ENCODE measurements at places on chromosomes 11 and 22.

- DNase-seq = no peak
Observed at GRCh38 chr22:27198518-27199035, 541.2 kb downstream of the MIAT start.

DNA sequence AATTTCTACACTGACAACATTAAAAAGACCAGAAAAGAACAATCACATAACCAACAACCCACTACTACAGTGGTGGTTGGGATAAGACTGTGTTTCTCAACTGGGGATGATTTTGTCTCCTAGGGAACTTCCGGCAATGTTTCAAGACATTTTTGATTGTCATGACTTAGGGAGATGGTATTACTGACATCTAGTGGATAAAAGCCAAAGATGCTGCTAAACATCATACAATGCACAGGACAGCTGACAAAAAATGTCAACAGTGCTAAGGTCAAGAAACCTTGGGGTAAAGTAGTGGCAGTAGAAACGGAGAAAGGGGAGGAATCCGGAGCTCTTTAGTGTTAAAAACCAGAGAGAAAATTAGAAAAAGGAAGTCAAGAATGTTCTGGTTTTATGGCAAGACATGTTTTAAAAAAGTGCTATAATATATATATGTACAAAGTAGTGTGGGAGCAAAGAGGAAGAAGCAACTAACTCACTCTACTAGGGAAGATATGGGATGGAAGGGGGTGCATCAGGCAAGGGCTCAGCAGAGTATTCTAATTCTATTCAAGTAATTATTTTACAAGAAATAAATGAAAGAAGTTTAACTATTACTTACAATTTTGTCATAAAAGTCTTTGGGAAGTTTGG is 37.2 kb downstream of the CKAP5 start:
- no peak for DNase-seq

DNA sequence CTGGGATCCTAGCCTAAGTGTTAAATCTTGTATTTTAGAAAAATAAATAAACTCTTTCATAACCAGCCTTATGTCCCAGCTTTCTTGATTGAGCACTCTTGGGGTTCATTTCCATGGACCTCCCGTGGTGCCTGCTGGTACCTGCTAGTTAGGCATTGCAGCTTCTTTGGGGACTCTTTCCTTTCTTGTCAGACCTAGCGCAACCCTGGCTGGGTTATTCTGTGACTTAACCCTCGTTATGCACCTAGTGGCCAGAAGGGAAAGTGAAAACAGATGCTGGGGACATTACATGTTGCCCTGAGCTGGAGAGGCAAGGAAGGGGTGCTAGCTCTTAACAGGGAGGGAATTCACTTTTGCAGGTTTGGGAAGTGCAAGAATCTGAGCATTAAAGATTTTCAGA is 46.8 kb downstream of the APIP start:
- no peak for DNase-seq

GRCh38 chr11:99893811-99894210 is 793.3 kb upstream of the ARHGAP42 start:
- no peak for DNase-seq

- no peak for DNase-seq
Observed at GRCh38 chr11:35106595-35106994, 32.4 kb upstream of the CD44 start.

DNA sequence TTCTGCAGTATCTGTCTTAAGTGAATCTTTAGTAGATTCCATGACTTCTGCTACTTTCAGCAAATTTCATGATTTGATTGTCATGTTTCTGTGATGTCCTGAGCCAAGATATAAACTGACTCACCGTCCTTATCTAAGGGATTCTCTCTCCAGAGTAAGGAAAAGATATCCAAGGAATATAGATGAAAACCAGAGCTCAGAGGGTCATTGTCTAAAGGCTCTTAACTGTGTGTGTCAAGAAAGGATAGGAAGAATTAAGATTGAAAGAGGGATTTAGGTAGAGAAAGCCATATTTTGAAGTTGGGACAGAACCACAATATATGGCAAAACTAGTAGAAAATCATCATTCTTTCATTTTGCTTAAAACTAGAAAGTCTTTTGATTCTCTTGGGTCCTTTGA is 50.7 kb downstream of the PPME1 start:
- DNase-seq = no peak

- DNase-seq = no peak
Observed at GRCh38 chr11:126339863-126340434, 15.5 kb upstream of the ST3GAL4 start.

DNA sequence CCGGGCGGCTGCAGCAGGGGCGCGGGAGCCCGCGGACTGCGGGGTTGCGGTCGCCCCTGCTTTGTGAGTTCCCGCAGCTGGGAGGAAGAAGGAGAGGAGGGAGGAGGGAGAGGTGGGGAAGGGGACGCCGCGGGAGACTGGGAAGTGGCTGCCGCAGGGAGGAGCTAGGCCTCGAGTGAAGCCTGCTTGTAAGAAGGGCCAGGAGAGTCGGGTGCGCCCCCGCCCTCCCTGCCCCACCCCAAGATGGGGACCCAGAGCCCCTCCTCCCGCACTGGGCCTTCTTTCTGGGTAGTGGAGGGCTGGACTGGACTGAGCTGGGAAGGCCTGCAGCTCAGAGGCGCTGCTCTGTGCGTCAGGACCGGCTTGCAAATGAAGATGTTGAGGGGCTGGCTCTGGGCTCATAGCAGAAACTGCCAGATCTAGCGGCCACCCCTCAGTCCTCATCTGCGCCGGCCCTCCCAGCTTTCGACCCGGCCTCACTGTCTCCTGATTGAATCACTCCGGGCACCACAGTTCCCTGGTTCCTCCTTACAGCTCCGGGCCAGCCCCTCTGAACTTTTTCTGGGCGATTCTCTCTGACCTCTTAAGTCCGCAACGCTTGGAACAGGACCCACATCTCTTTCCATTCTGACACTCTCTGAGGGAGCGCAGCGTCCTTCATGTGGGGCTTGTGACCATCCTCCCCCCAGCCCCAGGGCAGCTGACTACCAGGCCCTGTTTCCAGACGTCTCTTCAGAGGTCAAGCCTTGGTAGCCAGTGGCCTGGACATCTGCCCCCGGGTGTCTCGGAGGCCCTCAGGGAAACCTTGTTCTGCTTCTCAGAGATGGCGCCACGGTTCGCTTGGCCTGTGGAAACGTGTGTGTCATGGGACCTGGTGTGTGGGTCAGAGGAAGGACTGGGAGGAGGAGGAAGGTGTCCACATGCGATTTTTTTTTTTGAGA is 21.9 kb downstream of the SERPINH1 start:
- DNase-seq = peak; percentile 87

DNA sequence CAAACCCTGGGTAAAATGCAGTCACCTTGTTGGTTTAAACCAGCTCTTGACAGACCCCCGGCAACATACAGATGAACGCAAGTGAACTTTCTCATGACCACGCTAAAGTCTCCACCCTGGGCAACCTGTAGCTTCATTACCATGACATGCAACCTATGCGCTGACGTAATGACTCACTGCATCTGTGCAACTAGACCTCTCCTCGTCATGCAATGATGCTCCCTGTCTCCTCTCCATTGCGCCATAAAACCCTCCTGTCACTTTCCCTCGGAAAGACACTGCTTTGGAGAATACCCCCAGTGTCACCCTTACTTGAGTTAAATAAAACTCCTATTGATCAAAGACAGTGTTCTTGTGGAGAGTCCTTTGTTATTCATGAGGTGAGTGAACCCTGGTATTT is 52.5 kb downstream of the RCN1 start:
- DNase-seq = no peak

All from coronary artery (tissue), 2 donors.